ENCODE measurements at places on chromosomes 16 and 17. TPM values are rescaled to one million over a fixed set of nuclear protein-coding genes. Genes with fewer than 3 reads are reported as not detected.

GRCh38 chr17:16478649-16479048 is 13.3 kb downstream of the LRRC75A start:
- DNase-seq: no peak

The ADAD2 gene
- total RNA-seq: 0.71 TPM

The DNAI2 gene
- total RNA-seq: not detected

The TEKT1 gene
- not detected for total RNA-seq

- peak; percentile 0 for DNase-seq
These were observed 186.3 kb upstream of the GSE1 start for GRCh38 chr16:85426806-85427205.

- DNase-seq: peak; percentile 21
These were observed 526 bp downstream of the ZZEF1 start for GRCh38 chr17:4142107-4142900.

- DNase-seq: no peak
These were observed 8.0 kb downstream of the THRA start for GRCh38 chr17:40070709-40071312.

All from SJCRH30 (cell line).